ENCODE measurements at places on chromosomes 5 and 9.

- DNase-seq, result peak; percentile 53
Measured at GRCh38 chr5:6704361-6704851, 8.8 kb upstream of the TENT4A start.

- no peak for DNase-seq
Measured at GRCh38 chr5:179991106-179991505, 80.5 kb downstream of the RNF130 start.

- no peak for DNase-seq
Measured at GRCh38 chr5:159897786-159898393, 18.4 kb upstream of the ADRA1B start.

- no peak for DNase-seq
Measured at GRCh38 chr9:14236591-14236990, 77.3 kb downstream of the NFIB start.

- DNase-seq, result no peak
Measured at GRCh38 chr5:33423018-33423630, 17.6 kb upstream of the TARS1 start.

GRCh38 chr9:35842795-35843194, 13.8 kb downstream of the TMEM8B start:
- DNase-seq, result no peak

- DNase-seq, result no peak
Measured at GRCh38 chr9:26216702-26217101, 538.5 kb upstream of the TUSC1 start.

- no peak for DNase-seq
Measured at GRCh38 chr9:35861161-35861897, 8.9 kb downstream of the OR13J1 start.

DNA sequence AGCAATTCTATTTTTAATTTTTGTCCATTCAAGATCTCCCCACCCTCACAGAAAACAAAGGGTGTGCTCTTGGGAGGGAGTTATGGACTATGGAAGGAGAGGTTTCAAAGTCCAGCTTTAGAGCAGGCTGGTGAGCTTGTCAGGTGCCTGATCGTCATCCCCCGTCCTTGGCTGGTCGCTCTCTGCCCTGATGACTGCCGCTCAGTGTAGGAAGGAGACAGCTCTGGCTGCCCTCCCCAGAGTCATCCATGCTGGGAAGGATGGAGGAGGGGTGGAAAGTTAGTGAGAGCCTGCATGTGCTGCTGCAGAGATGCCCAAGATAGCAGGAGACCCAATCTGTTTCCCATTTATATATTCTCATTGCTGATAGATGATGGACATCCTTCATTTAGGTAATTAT, 96.6 kb downstream of the NLN start:
- no peak for DNase-seq

DNA sequence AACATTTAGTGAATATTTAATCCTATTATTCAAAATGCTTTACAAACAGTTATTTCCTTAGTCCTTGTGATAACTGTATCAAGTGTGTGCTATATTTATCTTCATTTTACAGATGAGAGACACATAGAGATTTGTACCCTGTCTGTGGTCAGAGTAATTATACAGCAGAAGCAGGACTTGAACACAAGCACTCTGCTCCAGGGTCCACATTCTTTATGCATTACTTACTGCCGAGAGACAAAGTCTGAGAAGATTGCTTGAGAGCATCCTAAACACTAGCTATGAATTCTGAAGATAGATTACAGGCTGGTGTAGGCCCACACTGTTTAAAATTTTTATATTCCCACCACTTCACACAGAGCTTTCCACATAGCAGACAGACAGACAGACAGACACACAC, 926.1 kb upstream of the DMAC1 start:
- DNase-seq, result no peak

GRCh38 chr5:143262393-143263174, 140.9 kb downstream of the NR3C1 start:
- DNase-seq, result no peak

- DNase-seq, result no peak
Measured at GRCh38 chr5:95824747-95825146, 2.2 kb upstream of the GLRX start.

- no peak for DNase-seq
Measured at GRCh38 chr9:124283228-124283814, 25.6 kb downstream of the NEK6 start.

DNA sequence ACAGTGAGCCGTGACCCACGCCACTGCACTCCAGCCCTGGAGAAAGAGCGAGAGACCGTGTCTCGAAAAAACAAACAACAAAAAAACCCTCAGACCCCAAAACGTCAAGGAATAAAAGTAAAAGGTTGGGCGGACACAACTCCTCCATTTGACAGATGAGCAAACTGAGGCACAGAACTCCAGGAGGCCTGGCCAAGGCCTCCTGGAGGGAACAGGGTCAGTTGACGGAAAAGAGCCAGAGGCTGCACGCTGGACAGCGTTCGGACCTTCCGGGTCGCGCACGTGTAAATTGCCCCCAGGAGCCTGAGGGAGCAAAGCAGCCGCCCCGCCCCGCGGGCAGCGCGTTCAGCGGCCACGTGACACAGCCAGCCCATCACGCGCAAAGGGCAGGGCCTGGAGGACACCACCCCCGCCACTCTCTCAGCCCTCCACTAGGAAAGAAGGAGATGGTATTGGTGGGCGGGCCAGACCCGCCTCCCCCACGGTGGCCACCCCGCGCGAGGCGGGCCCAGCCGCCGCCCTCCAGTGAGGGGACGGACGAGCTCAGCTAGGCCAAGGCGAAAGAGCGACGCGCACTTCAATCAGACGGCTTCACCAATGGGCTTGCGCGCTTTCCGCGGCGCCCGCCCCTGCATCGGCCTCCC, 81.5 kb downstream of the PTPDC1 start:
- peak; percentile 94 for DNase-seq

GRCh38 chr5:114355086-114355830, 6.6 kb upstream of the KCNN2 start:
- no peak for DNase-seq

- no peak for DNase-seq
Measured at GRCh38 chr5:61098251-61098995, 63.8 kb downstream of the SMIM15 start.

DNA sequence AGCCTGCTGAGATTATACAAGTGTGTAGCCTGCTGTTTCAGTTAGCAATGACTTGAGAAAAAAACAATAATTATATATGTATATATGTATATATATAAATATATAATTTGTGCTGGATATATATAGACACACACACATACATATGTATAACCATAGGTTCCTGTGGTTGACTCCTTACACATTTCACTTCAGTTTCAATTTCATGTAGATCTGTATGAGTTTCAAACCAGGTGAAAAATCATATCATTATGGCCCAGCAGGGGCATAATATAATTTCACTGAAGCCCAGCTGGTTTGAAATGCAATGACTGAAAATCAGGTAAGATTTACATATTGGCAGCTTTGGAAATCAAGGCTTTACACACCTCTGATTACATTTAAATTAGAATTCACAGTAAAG, 690.4 kb upstream of the CDH18 start:
- DNase-seq, result no peak

DNA sequence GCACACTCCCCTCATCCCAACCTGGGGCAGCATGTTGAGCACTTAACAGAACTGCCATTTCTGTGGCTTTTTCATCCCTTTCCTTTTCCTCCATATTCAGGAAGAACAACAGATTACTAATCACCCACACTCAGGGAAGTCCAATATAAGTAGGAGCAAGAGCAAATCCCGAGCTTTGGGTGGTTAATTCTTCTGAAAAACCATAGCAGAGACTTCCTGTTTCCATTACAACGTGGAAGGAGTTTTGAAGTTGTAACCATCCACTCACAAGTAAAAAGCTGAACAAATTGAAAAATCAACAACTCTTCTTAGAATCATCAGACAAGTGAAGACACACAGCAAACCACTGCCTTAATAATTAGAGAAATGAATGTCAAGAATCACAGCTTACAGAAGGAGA, 8.2 kb downstream of the CTSL start:
- DNase-seq, result no peak

- peak; percentile 100 for DNase-seq
Measured at GRCh38 chr9:92293452-92294296, at the start of gene IARS1. IARS1 (minus strand) TSS chr9:92293697; CDS start chr9:92289419, 4,278 bp downstream.

DNA sequence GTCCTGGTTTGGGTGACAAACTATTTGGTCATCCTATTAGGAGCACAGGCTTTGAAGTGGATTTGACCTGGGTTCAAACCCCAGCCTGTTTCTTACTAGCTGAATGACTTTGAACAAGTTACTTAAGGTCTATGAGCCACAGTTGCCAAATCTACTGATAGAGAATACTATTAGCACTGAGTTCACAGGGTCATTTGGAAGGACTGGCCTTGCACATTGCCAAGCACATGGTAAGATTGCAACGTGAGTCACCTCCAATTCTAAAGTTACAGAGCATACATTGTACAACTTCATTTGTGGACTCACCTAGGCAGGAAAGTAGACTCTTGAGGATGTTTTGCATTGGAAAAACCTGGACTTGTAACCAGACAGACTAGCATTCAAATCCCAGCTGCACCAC, 38.9 kb downstream of the MFAP3 start:
- DNase-seq, result no peak

DNA sequence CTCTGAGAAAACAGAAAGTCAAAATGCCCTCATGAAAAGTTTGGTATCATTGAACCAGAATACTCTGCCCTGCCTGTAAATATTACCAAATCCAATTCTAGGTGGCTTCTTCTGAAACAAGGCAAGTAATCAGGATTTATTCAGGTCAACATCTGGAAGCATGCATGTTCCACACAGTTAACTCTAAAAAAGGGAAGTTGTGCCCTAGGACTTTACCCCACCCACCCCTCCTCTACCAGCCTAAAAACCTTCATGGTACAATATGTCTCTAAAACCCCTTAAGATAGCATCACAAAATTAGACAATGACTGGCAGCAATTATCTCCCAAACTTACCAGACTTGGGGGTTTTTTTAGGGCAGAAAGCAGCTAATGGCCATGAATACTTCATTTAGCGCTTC, 414.8 kb upstream of the SLC30A5 start:
- no peak for DNase-seq

DNA sequence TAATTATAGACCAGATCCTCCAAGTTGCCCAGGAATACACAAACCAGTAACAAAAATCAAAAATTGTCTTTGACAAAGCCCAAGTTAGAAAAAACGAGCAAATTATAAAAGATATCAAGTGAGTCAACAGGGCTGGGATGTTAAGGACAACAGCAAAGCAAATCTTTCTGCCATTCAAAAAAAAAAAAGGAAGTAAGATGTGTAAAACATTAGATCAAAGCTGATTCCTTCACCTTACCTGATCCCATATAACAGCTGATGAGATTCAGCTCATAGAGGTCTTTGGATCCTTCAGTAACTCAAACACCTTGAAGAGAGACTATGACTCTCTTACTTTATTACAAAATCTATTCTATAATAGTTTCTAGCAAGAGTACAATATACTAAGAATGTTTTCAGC, 100.9 kb downstream of the STRBP start:
- DNase-seq, result no peak

GRCh38 chr5:110752953-110753352, 14.1 kb downstream of the SLC25A46 start:
- no peak for DNase-seq

DNA sequence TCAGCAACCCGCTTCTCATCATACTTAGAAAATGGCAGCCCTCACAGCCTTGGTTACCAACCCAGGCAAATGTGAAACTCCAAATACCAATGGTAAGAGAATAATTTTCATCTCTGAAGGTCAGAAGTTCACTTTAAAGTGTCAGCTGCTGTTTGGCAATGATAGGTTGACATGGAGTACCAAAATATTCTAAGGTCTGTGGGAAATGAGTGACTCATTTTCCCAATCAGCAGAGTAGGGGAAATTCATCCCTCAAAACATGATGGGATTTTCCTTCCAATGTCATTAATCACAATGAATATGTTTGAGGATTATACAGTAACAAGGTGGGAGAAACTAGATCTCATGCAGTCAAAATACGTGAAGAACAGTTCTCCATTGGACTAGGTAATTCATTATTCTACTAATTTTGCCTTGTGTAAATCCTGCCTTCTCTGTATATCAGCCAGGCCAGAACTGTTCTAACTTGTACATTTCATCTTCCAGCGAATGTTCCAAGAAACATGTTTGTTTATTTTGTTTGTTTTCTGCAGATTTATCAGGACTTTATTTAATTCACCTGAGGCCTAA, 53.1 kb upstream of the ERBIN start:
- no peak for DNase-seq

GRCh38 chr5:56064984-56065383, 70.2 kb upstream of the IL6ST start:
- DNase-seq, result no peak

- no peak for DNase-seq
Measured at GRCh38 chr9:79969393-79970145, 397.8 kb downstream of the TLE4 start.

- DNase-seq, result no peak
Measured at GRCh38 chr9:127898433-127899127, 823 bp downstream of the ST6GALNAC6 start.

GRCh38 chr5:73273379-73274050, 100.5 kb downstream of the TMEM174 start:
- DNase-seq, result no peak

DNA sequence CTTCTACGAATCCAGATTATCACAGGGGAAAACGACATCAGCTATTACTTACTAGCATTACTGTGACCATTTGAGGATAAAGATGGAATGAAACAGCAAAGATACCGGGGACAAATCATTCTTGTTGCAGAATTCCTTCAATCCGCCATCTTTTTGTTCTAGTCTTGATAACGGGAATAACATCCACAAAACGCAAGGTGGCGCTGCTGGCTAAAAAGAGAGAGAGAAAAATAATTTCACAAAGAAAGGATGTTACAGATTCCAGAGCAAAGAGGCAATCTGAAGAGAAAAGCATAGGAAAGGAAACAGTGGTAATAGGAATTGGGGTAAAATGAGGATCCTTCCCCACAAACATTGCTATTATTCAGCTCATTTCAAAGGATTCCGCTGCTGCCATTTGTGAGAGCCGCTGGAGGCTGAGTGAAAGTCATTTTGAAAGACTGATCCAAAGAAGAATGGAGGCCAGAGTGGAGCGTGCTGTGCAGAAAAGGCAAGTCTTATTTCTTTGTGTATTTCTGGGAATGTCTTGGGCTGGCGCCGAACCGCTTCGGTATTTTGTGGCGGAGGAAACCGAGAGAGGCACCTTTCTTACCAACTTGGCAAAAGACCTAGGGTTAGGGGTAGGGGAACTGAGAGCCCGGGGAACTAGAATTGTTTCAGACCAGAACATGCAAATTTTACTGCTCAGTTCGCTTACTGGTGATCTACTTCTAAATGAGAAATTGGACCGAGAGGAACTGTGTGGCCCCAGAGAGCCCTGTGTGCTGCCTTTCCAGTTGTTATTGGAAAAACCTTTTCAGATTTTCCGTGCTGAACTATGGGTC, at the start of gene PCDHB7:
Gene PCDHB7 (plus strand): TSS at position 264 of the 824 bp plus-strand sequence. CDS start 192 bp downstream, at position 456.
- DNase-seq, result no peak

DNA sequence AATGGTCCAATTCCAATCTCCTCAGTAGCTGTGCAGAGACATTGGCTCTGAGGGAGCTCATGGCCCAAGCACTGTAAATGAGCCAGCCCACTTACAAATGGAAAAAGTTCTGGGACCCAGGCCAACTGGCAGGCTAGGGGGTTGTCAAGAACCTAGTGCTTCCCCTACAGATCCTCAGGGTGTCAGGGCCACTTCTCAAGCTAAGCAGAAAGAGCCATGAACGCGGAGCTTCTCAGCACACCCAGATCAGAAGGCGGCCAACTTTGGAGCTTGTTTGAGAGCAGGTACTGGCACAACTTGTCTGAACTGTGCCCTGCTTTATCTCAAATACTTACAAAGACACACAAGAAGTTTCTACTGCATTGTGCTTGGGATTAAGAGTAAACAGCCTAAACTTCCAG, 17.5 kb downstream of the TLE1 start:
- peak; percentile 94 for DNase-seq

GRCh38 chr9:71706176-71706575, 62.1 kb downstream of the CEMIP2 start:
- DNase-seq, result no peak

- no peak for DNase-seq
Measured at GRCh38 chr5:170010595-170010994, 30.3 kb upstream of the INSYN2B start.
